Neural crest cell (in vitro differentiated cells): ENCODE measurements at places on chromosomes 16 and 17.

DNA sequence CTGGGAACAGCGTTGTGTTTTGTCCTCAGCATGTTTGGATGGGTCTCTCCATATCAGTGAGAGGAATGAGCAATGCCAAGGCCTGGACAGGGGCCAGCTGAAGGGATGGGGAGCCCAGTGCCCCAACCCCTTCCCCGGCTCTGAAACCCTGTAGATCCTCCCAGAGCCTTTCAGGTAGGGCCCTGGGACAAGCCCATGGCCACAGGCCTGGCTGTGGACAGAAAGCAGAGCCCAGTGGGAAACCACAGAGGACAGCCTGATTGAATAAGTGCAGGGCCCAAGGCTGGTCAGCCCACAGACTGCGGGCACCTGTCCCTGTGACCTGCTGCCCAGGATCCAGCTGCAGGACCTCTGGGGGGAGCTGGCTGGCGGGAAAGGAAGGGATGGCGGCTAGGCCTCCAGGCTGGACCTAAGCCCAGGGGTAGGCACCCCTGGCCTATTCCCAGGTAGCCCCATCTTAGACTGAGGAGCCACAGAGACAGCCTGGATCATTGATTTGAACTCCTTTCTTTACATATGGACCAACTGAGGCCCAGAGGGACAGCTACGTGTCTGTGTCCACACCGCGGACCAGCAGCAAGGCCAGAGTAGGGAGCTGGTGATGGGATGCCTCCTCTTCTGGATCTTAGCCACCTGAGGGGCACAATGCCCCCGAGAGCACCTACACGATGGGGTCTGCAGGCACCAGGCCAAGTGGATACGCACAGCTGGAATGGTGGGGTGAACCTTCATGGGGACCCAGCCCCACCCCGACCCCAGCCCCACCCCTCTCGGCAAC is 1.3 kb downstream of the CCDC102A start:
- DNase-seq: no peak

DNA sequence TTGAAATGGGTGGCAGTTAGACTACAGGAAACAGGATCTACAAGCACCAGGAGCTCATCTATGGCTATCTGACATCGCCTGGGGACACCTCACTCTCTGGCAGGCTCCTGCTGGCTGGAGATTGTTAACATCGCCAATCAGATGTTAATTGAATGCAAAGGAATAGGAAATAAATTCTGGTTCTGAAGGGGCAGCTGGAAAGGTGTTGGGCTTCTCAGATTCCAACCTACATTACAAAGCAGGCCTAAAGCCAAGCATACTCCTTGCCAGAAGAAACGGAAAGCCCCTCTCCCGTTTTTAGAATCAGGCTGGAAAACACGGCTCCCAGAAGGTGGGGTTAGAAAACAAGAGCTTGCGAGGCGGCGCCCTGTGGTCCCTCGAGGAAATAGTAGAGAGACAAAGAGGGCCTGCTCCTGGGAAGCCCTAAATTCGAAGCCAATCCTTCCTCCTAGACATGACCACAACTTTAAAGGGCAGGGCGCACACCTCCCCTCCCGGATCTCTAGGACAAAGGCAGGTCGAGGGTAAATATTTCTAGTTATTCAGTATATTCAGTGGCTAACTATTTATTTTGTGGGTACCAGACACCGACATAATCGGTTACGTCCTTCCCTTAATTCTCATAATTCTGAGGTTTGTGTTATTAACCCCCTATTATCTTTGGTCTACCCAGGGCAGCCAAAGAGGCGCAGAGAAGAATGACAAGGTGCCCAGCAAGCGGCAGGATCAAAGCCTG is 763 bp upstream of the TOM1L1 start:
- DNase-seq: peak; percentile 2

DNA sequence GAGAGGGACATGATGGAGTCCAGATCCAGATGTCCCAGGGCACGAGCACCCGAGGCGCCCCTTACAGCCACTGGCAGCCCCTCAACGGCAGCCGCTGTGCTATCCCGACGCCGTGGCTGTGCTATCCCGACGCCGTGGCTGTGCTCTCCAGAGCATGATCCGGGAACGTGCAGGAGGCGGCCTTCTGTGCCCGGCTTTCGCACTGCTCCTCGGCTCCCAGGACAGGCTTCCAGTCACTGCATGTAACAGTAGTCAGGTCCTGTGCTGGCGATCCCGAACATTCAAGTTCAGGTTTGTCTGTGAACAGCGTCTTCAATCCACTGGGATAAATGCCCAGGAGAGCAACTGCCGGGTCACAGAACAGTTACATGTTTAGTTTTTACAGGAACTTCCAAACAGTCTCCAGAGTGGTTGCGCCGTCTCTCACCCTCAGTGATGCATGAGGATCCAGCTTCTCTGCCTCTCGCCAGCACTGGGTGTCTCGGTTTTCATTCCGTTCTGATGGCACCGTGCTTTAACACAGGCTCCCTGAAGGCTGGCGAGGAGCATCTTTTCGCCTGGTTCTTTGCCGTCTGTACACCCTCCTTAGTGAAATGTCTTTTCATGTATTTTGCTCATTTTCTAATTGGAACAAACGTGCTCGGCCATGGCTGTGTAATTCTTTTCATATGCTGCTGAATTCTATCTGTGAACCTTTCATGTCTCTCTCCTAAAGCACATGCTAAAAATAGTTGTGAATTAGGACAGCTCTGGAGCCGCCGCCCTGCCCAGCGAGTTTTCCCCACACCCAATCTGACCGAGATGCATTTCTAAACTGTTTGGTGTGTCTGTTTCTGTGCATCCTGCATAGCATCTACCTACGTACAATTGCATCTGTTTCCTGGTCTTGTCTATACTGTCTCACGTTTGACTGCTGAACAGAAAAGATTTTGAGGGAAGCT is 72.6 kb upstream of the METRNL start:
- no peak for DNase-seq

DNA sequence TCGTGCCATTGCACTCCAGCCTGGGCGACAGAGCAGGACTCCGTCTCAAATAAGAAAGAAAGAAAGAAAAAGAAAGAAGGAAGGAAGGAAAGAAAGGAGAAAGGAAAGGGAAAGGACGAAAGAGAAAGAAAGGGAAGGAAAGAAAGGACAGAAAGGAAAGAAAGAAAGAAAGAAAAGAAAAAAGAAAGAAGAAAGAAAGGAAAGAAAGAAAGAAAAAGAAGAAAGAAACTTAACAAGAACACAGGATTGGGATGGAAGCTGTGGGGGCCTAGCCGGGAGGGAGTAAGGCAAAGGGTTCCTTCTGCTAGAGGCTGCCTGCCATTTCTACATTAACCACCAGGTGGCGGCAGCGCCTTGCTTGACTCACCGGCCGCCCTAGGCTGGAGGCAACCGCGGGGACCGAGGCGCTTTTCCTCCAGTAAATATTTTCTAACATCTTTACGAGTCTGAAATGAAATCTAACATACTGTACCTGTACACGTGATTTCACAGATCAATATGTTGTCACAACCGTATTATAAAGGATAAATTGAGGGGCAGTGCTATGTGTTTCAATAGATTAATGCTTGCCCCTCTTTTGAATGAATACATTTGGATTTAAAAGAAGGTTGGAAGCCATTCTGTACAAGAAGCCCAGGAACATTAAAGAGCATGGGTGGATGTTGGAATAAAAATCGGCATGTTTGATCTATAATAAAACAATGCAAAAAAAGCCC is 6.1 kb downstream of the GJD3 start:
- peak; percentile 98 for DNase-seq

DNA sequence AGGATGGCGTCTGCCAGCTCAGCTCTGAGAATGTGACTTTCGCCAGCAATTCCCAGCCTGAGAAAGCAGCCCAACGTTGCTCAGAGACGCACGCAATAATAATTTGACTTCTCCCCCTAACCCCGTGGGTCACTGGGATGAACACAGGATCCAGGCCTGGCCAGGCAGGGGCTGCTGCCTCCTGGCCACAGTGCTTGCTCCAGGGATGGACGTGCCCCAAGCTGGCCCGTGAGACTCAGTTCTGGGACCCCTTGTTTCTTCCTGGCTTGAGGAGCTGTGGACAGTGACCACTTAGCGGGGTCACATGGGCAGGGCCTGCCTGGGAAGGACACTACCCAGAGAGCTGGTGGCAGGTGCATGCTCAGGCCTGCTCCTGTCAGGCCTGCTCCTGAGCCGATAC is 13.5 kb upstream of the DPEP1 start:
- no peak for DNase-seq

DNA sequence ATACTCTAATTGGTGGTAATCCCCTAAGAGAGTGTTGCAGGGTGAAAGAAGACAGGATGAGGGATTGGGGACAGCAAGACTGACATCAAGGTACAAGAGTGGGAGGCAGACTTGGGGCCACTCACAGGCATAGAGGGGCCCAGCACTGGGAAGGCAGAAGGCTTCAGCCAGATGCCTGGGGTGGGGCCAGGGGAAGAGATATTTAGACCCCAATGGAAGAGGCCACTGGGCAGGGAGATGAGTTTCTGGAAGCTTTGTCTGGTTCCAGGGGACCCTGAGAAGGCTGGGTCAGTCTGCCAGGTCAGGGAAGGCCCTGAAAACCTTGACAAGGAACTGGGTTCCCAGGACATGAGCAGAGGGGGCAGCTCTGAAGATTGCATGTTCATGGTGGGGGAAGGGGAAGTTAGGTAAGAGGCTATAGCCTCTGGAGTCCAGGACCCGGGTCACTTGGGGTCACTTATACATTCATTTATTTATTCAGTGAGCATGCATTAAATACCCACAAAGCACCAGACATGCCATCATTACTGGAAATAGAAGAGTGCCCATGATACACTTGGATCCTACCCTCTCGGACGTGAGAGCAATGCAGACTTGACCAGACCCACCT is 92.9 kb downstream of the TMEM132E start:
- no peak for DNase-seq

DNA sequence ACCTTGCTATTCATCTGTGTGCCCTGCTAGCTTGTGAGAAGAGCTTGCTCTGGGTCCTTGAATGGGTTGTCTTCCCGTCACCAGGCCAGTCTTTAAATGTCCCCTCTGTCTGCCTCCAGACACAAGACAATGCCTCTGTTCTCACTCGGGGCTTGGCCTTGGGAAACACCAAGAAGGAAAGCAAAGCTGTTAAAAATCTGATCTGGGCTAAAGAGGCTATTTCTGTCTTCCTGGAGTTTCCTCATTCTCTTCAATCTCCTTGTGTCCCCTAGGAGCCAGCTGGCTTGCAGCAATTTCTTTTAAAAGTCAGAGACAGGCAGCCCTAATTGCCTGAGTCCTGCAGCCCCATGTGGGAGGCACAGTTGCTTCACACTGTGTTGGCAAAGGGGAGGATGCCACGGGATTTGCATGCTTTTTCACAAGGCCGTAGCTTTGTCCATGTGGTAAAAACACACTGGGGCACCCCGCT is 2.5 kb downstream of the DNAI2 start:
- peak; percentile 39 for DNase-seq
